ENCODE measurements at places on chromosomes 4 and X. TPM values are rescaled to one million over a fixed set of nuclear protein-coding genes. Genes with fewer than 3 reads are reported as not detected.

TMEM131L gene
- 24.4 TPM for total RNA-seq

SORCS2 gene
- 59.2 TPM for total RNA-seq

IBSP gene
- total RNA-seq, result not detected

USP17L5 gene
- total RNA-seq, result not detected

SLC49A3 gene
- total RNA-seq, result 3.5 TPM

RBPJ gene
- 197 TPM for total RNA-seq

NAA15 gene
- 67.6 TPM for total RNA-seq

INTU gene
- 48.4 TPM for total RNA-seq

C4orf46 gene
- 42.1 TPM for total RNA-seq

GPR50 gene
- not detected for total RNA-seq

SLC39A8 gene
- 25.0 TPM for total RNA-seq

All from camera-type eye (tissue), 1 donor.